Activated naive CD4-positive, alpha-beta T cell treated with anti-CD3 and anti-CD28 coated beads, Interleukin-2, amount 50 U/mL, for 72 hours (primary cell): ENCODE measurements at places on chromosomes 3 and 15. TPM values are rescaled to one million over a fixed set of nuclear protein-coding genes. Genes with fewer than 3 reads are reported as not detected.

Gene UROC1
- total RNA-seq, result not detected

Gene DUSP7
- 10.8 TPM for total RNA-seq

Gene CHL1
- total RNA-seq, result not detected

Gene CEMIP
- not detected for total RNA-seq

Gene ACTC1
- total RNA-seq, result not detected

Gene H1-8
- not detected for total RNA-seq

Gene INSYN1
- not detected for total RNA-seq

Gene SLC22A14
- not detected for total RNA-seq

Gene BRPF1
- 24.3 TPM for total RNA-seq

Gene PCSK6
- total RNA-seq, result 0.61 TPM

Gene TADA3
- 92.3 TPM for total RNA-seq

Gene CACNA1D
- total RNA-seq, result not detected

Gene PLEKHO2
- total RNA-seq, result 13.7 TPM

Gene LMAN1L
- 0.27 TPM for total RNA-seq

Gene CADPS
- not detected for total RNA-seq

Gene TRPM1
- total RNA-seq, result not detected

Gene LRRC31
- total RNA-seq, result not detected

GRCh38 chr3:98180319-98180890 is 13.9 kb downstream of the OR5H15 start:
- no peak for DNase-seq

GRCh38 chr3:43203022-43203421 is 83.3 kb upstream of the SNRK start:
- no peak for DNase-seq

DNA sequence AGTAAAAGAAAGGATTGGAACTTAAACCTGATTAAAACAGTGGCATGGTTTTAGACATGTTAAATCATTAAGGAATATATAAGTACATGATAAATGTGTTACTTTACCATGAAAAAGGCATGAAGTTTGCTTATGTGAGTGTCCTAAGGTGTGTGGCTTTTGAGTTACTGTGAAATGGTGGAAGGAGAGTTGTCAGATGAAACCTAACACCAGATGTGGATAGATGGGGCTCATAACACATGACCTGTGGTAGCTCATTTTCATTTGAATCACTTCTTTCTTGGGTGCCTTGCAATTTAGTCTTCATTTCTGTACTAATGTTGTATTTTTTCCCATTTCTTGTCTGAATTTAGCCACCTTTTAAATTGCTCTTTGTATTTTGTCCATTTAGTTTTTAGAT is 13.0 kb downstream of the MEF2A start:
- DNase-seq, result no peak

DNA sequence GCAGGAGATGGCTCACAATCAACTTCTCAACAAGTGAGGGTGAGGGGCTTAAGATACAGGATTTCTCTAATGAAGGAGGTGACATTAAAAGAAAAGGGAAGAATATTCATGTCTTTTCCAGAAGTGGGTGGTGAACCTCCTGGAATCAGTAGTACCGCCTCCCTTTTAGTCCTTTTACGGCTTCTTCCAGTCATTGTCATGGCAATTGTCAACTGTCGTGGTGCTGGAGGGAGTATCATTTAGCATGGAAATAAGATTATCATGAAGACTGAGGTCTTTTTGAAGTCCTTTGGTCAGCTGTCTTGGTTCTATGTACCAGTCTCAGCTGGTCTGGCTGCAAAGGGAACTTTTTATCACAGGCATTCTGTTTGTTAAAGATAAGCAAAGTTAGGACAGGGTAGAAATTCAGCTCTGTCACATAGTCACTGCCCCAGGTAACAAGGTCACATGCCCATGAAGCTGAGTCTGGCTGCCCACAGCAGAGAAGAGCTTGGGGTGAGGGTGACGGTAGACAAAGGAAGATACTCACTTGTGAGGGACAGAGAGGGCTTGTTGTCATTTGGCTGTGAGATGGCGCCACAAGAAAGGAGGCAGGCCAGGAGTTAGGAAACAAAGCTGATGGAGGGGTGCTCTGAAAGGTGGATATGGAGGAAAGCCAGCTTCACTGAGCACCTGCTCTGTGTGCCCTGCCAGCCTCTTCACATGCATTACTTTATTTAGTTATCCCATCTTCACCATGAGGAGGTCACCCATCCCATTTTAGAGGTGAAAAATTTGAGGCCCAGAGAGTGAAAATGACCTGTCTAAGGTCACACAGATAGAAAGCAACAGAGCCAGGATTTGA is 228.2 kb upstream of the TRIM42 start:
- no peak for DNase-seq

DNA sequence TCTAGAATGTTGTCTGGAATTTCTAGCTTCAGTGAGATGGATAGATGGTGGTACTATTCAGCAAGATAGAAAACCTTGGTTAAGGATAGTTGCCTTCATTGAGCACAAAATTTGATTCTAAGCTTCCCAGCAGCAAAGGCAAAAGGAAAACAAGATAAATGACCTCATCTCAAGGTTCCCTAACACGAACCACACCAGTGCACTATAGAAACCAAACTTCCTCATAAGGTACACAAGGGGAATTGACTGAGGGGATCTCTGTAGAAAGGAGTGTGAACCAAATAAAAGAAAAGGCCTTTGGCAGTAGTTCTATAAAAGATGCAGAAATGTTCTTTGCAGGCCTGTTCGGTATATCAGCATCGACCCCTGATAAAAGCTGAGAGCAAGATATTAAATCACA is 288.9 kb downstream of the SHQ1 start:
- no peak for DNase-seq

DNA sequence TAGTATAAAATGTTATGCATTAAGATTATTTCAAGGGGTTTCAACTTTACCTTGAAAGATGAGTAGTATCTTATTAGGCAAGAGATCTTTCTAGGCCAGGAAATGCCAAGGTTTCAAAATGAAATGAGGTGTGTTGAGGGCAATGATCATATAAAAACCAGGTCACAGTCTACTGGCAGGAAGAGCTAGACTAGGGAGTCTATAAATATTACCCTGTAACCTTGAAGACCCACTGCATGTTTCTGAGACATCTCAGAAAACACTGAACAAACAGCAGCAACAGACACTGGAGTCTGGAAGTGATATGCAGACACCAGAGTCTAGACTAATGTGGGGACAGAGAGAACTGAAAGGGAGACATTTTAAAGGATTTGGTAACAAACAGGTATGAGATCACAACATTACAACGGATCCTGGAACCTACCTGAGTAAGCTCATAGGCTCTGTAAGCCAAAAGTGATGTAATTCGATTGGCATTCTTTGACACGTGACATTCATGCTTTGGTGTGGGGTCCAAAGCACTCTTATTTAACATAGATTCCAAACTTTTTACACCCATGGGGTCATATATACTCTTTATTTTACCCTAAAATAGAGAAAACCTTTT is 15.0 kb downstream of the TASOR start:
- DNase-seq, result no peak

DNA sequence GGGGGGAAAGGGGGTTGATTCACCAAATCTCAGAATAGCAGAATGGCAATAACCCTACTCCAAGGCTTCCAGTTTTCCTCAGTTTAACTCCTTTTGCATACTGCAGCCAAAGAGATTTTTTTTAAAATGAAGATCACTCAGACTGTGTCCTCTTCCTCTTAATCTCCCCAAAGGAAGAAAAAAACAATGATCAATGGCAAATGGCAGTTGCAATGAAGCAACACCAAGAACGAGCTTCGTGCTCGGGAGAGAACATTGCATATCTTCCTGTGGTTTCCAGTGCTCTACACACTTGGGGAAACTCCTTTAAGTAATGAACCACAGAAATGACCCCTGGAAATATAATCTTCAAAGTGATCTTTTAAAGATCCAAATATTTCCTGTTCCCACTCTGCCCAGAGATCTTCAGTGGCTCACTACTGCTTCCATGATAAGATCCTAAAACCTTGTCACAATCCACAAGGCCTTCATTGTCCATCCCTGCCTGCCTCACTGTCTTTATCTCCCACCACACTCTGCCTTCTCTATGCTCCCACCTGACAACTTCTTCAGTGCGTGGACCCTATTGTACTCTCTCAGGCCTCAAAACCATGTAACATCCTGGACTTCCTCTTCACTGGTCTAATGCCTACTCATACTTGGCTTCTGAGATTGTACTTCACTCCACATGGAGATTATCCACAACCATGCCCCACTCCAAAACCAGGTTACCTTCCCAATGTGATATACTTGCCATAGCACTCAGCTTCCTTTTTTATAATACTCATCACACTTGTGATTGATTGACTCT is 394.8 kb downstream of the FHIT start:
- no peak for DNase-seq

GRCh38 chr15:71782422-71783165 is 27.8 kb upstream of the NR2E3 start:
- DNase-seq, result no peak

DNA sequence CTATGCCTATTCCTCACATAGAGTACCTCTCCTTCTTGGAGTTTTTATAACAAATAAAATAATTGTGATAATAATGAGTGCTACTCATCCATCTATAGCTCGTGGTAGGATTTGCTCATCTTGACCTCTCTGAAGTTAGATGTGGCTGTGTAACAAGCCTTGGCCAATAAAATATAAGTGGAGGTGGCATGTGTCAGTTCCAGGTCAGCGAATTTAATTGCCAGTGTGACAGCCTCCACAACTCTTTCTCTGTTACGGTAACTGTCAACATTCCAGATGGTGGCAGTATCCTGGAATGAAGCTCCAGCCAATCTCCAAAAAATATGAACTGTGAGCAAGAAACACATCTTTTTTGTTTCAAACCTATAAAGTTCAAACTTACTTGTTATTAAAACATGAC is 13.8 kb downstream of the CLRN1 start:
- no peak for DNase-seq

- no peak for DNase-seq
These were observed 153.5 kb downstream of the UACA start for GRCh38 chr15:70609889-70610288.

DNA sequence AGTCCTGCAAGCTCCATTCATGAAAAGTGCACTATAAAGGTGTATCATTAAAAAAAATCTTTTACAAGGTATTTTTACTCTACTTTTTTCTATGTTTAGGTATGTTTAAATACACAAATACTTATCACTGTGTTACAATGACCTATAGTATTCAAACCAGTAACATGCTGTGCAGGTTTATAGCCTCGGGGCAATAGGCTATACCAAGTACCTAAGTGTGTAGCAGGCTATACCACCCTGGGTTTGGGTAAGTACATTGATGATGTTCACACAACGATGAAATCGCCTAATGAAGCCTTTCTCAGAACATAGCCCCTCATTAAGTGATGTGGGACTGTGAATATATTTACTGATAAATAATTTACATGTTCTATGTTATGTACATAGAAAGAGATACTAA is 104.6 kb downstream of the ATP1B3 start:
- no peak for DNase-seq

- DNase-seq, result no peak
These were observed 66.5 kb downstream of the UBE3A start for GRCh38 chr15:25372298-25372697.

DNA sequence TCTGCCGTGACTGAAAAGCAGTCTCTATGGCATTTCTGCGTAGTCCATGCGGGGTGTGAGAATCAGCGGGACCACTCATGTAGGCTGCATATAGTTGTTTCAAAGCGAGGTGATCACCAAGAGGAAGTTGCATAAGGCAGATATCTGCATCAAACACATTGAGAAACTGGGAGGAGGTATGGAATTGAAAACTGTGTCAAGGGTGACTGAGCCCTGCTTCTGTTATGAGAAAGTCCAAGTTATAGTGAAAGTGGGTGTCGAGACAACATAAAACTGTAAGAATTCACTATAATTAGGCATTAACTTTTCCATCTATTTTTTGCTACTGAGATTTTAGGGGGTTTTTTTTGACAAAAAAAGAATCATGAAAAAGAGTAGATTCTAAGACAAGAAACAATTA is 109.3 kb downstream of the ZIC1 start:
- DNase-seq, result no peak

DNA sequence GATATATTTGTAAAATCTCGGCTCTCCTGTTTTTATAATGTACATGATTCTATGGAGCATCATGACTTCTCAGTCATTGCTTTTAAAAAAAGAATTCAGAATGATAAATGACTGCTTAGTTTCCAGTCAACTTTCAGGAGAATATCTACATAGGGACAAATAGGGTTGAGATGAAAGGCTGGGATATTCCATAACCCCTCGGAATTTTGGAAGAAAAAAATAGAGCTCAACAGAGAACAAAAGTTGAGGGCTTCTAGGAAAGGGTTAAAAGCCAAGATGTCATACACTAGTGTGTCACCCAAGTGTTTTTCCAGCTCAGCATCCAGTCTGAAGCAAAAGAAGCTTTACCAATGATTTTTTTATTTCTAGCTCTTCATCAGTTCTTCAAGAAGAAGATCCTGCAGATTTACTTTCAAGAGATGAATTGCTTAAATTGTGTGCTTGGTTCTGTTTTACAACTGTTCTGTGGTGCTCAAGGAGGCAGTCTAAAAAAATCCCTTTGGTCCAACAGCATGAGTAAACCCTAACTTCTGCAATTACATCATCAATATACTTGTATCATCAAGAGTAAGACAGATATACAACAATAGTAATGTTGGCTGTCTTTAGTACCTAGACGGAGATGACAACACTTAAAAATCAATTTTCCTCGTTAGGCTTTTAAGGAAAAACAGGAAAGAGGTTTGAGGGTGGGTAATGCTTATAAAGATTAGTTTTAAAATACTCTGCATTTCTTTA is 979 bp downstream of the UNC13C start:
- DNase-seq, result no peak

DNA sequence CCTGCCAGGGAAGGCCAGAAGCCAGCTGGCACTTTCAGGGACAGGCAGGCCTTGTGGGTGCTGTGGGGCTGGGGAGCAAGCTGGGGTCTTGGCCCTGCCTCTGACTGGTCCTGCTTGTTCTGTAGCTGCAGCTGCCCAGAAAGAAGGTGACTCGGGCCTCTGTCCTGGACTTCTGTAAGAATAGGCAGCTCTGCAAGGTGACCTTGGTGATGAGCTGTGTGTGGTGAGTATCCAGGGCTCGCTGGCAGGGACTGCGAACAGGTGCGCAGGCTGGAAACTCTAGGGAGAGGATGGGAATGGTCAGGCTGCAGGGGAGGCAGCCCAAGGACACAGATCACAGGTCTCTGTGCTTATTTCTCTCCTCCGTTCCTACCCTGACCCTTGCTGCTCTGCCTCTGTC is 31.2 kb downstream of the SLC22A14 start:
- no peak for DNase-seq

GRCh38 chr3:177647341-177647740 is 450.1 kb upstream of the TBL1XR1 start:
- DNase-seq, result no peak

GRCh38 chr3:45978006-45978761 is 17.4 kb downstream of the FYCO1 start:
- peak; percentile 67 for DNase-seq

DNA sequence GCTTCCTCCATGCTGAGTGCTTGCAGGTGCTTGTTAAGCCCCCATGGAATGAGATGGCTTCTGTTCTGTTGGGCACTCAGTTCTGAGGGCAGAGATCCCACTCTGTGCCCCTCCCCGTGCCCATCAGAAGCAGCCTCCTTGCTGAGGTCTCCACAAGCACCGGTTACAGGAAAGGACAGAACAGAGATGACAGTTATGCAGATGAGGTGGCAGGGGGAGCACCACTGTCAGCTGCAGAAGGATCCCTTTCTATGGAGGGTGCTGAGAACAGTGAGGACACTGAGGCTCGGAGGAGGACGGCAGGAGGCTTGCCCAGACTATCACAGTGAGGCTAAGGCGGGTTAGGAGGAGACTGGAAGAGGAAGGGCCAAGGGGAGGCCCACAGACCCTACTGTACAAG is 12.4 kb downstream of the CACNA2D2 start:
- DNase-seq, result no peak
